8988T (cell line): ENCODE measurements at places on chromosomes 12 and 14.

DNA sequence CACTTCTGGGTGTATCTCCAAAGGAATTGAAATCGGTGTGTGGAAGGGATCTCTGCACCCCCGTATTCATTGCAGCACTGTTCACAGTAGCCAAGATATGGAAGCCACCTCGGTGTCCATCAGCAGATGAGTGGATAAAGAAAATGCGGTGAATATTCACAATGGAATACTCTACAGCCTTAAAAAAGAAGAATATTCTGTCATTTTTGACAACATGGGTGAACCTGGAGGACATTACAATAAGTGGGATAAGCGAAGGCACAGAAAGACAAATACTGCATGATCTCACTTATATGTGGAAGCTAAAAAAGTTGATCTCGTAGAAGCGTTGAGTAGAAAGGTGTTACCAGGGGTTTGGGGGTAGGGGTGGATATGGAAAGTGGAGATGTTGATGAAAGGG lies 111.9 kb downstream of the BEGAIN start:
- DNase-seq, result no peak

DNA sequence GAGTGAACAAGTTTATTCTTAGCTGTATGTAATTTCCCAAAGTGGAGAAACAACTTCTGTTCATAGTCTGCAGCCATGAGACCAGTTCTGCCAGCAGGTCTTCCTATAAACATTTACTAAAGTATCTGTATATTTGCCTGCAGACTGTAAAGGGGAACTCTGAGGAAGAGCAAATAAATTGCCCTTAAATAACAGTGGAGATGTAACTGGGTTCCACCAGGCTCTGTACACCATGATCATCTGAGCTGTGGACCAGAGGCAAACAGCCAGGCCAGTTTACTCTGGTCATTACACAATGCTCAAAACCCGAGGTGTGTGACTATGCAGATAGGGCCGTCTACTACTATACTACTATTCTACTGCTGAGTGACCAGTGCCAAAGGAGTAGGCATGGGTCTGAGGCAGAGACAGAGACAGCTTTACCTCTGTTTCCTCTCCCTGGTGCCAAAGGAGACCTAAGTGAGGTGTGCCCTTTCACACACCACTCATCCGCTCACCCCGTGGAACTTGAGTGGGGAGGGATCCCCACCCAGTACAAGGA lies 21.1 kb upstream of the CERS5 start:
- DNase-seq, result no peak

GRCh38 chr12:126248871-126249403 lies 1183.7 kb downstream of the AACS start:
- DNase-seq, result no peak

GRCh38 chr12:131383741-131384543 lies 326.9 kb upstream of the SFSWAP start:
- no peak for DNase-seq

DNA sequence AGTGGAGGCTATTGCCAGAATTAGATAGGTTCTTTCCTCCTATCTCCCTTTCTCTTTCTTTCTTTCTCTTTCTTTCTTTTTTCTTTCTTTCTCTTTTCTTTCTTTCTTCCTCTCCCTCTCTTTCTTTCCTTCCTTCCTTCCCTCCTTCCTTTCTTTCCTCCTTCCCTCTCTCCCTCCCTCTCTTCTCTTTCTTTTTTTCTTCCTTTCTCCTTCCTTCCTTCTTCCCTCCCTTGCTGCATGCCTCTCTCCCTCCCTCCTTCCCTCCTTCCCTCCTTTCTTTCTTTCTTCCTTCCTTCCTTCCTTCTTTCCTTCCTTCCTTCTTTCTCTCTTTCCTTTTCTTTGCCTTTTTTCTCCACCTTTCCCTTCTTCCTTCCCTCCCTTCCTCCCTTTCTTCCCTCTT lies 16.4 kb upstream of the MDGA2 start:
- no peak for DNase-seq

DNA sequence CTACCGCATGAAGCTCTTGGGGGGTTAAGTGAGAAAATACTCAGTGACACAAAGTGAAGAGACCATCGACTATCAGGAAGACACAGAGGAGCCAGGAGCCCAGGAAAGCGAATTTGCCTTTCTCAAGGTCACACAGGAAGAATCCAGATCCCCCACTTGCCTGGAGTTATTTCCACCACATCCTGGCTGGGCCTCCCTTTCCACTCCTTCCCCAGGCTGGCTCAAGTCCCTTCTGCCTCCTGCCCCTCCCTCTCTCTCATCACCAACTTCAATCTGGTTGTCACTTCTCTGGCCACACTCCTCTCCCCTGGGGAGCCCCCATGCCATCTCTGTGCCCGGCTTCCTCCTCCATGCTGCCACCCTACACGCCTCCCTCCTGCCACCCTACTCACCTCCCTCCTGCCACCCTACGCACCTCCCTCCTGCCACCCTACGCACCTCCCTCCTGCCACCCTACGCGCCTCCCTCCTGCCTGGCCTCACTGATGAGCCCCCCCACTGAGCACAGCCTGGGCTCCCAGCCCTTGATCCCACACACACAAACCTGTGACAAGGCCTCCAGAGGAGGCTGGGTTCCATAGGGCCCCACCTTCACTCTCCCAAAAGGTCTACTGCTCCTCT lies 6.3 kb downstream of the SCNN1A start:
- no peak for DNase-seq

GRCh38 chr14:34875031-34875922 lies at the start of gene BAZ1A:
TSS of gene BAZ1A (minus strand) at chr14:34875360. CDS start at chr14:34874604, 756 bp downstream.
- peak; percentile 59 for DNase-seq

DNA sequence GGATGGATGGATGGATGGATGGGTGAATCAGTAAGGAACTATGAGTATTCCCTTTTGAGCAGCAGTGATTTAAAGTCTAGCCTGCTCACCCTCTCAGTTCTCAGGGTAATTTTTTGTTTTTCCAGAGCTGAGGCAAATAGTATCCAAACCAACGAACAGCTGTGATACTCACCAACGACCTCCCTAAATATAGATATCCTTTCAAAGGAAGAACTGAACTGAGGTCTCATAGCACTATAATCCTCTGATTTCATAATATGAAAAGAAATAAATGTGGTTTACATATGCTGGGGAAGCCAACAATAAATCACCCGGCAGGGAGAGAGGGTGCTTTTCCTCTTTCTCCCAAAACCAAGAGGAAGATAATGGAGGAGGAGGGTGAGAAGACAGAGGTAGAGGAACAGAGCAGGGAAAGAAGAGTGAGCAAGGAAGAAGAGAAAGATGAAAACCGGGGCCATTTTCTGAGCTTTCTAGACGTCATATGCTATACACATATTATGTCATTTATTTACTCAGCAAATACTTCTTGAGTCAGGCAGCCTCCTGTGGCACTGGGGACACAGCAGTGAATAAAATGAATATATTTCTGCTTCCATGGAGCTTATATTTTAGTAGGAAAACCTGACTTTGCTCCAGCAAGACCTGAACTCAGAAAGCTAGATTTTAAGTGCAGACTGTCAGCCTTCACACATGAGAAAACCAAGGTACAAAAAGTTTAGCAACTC lies 710.7 kb upstream of the TBX3 start:
- no peak for DNase-seq
